OCI-M1 (cell line): ENCODE measurements at places on chromosomes 6 and 20.

DNA sequence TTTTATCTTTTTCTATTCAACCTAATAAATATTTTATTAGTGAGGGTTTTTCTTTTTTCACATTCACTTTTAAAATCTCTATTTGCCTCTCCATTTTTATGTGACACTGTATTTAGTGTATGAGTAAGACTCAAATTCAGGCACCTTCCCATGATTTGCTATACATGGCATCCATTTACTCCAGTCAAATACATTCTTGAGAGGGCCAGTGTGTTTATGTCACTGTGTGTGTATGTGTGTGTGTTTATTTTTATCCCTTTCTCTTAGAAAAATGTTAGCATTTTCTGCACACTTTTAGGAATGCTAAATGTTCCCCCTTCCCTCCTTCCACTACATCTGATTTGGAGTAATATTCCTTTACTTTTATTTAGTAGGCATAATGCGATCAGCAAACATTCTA, 290.0 kb downstream of the PACRG start:
- DNase-seq, result no peak

DNA sequence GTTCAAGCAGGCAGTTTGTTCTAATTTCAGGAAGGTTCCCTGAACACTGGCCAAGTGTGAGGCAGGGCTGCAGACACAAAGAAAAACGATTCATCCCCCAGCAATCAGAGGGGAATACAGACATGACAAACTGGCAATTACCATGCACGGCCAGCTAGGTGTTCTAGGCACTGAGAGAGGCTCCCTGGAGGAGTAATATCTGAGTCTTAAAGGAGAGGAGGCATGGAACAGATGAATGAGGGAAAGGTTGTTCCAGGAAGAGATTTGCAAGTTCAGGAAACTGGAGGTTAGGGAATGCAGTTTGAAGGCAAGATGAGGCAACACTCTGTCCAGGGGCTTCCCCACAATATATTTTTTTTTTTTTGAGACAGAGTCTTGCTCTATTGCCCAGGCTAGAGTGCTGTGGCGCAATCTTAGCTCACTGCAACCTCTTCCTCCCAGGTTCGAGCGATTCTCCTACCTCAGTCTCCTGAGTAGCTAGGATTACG, 11.1 kb downstream of the RRAGD start:
- no peak for DNase-seq

DNA sequence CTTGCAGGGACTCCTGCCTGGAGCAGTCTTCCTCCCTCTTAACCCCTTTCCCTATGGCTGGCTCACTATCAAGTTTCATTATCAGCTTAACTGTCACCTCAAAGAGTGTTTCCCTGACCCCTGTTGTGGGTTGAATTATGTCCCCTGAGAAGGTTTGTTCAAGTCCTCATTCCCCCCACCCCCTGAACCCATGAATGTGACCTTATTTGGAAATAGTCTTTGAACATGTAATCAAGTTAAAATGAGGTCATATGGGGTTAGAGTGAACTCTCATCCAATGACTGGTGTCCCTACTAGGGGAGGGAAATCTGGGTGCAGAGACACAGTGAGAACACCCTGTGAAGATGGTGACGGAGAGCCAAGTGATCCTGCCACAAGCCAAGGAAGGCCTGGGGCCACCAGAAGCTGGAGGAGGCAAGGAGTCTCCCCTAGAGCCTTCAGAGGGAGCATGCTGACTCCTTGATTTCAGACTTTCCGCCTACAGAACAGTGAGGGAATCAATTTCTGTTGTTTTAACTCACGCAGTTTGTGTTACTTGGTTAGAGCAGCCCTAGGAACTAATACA, 165.2 kb upstream of the TOP1 start:
- no peak for DNase-seq

GRCh38 chr6:20703049-20703448, 168.8 kb downstream of the CDKAL1 start:
- no peak for DNase-seq

DNA sequence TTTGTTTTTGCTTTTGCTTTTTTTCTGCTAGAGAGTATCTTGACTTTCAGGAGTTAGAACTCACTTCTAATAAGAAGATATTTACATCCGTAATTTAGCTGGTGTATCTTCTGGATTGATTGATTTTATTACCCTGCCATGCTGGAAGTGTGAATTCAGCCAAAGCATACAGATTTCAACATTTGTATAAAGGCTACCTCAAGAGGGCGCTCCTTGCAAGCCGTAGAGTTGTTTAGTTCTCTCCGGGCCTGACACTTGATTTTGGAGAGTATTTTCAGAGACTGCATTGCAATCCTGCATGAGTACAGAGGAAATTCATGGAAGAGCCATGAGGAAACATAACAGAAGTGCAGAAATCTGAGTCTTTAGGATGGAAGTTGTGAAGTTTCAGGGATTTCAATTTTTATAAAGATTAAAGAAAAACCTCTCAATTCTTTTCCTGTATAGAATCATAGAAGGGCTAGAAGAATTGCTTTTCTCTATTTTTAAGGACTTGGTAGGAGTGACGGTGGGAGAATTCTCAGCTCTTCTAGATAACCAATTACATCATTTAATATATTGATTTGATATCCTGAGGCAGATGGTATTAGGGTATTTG, 66.7 kb upstream of the TIAM2 start:
- peak; percentile 89 for DNase-seq

- no peak for DNase-seq
Measured at GRCh38 chr6:47427680-47428079, 49.9 kb upstream of the CD2AP start.

DNA sequence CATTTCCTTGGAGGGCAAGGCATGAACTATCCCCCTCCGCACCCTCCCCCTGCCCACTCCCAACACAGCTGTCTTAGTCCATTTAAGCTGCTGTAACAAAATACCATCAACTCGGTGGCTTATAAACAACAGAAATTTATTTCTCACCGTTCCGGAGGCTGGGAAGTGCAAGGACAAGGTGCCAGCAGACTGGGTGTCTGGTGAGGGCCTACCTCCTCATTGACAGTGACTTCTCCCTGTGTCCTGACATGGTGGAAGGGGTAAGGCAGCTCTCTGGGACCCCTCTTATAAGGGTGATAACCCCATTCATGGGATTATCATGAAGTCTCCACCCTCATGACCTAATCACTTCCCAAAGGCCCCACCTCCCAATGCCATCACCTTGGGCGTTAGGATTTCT, 114.3 kb upstream of the MAFB start:
- DNase-seq, result no peak

- no peak for DNase-seq
Measured at GRCh38 chr20:58984691-58985090, 3.6 kb downstream of the NELFCD start.

GRCh38 chr20:62394248-62395245, 7.6 kb downstream of the RPS21 start:
- no peak for DNase-seq

- no peak for DNase-seq
Measured at GRCh38 chr6:141354191-141354955, 778.4 kb upstream of the GJE1 start.

- DNase-seq, result no peak
Measured at GRCh38 chr6:157068691-157069324, 254.5 kb downstream of the TMEM242 start.

GRCh38 chr6:28985462-28986164, 19.5 kb downstream of the ZNF311 start:
- peak; percentile 97 for DNase-seq

- DNase-seq, result no peak
Measured at GRCh38 chr6:166009385-166010031, 158.1 kb downstream of the TBXT start.

DNA sequence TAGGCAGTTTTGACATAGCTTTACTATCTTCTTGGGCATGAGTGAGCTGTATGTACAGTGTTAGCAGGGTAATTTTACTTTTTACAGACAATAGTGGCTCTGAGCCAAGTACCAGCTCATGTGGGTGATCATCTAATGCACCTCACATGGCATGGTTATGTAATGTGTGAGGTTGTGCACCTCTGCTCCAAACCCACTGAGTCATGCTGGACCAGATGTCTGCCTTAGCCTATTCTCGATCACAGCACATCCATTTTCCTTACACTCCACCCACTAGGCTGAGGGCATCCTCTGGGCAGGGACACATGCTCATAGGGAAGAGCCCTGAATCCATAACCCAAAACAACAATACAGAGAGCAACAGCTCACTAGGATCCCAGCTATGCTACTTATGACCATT, 71.6 kb upstream of the FBXL4 start:
- no peak for DNase-seq

- DNase-seq, result no peak
Measured at GRCh38 chr20:51661609-51662178, 106.5 kb downstream of the ATP9A start.

- DNase-seq, result no peak
Measured at GRCh38 chr6:142707255-142707654, 237.7 kb downstream of the HIVEP2 start.

DNA sequence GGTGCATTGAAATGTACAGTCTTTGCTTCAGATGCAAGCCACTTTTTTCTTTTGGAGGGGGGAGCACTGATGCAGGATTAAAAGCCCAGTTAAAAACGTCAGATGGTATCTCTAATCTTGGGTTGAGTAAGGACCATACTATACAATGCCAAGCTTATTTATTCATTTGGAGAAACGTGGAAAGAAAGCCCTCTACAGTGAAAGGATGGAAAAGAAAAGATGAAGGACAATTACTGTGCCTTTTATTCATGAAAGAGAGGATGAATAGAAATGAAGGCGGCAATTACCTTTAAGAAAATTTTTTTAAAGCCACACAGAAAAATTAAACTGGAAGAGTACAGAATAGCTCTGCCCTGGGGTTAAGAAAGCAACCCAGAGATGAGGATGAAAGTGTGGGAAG, 2.7 kb downstream of the B3GAT2 start:
- no peak for DNase-seq

DNA sequence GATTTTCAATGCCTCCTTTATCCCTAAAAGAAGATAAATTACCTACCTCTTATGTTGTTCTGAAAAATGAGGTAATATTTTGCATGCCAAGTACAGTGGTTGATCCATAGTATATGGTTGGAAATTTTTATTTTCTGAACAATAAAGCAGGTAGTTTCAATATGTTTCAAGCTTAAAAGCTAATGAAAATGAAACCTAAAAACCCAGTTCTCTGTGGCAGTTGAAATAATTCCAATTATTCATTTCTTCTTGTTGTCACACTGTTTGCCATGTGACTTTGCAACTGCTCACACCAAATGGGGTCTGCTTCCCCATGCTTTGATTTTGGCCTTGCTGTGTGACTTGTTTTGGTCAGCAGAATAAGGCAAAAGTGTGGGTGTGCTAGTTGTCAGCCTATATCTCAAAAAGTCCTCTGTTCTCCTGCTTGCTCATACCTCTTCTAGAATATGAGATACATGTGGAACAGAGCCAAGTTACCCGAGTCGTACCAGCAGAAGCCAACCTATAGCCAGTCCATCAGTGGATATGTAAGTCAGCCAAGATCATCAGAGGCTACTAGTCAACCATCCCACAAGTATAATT, 197.2 kb upstream of the THEMIS start:
- peak; percentile 47 for DNase-seq

DNA sequence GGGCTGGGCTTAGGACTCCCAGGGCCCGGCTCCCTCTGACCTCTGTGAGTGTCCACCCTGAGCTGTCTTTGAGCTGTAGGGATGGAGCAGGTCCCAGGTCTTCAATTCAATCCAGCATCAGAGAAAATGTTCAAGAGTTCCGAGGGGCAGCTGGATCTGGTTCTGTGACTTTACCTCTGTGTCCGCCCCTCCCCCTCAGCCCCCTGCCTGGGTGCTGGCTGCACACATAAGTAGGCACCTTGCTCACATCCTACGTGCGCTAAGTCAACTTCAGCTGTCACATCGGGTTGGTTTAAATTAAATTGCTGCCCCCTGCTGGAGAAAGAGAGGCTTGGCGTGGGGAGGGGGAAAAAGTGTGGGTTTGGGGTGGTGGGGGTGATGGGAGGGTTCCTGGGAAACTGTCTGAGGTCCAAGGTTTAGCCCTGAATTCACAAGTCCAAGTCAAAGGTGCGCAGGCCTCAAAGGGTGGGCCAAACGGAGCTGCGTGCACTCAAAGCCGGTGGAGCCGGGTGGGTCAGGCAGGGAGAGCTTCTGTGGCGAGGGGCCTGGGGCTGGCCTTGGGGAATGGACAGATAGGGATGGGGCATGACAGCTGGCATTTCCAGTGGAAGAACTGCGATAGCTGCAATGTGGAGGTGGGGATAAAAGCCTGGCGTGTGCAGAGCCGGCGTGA, 3.0 kb downstream of the WFDC5 start:
- DNase-seq, result peak; percentile 20

GRCh38 chr6:130371921-130372420, 6.2 kb downstream of the TMEM200A start:
- DNase-seq, result no peak

GRCh38 chr6:67030861-67031260, 1323.8 kb upstream of the EYS start:
- DNase-seq, result no peak

- DNase-seq, result no peak
Measured at GRCh38 chr20:51118216-51118615, 95.3 kb upstream of the KCNG1 start.

DNA sequence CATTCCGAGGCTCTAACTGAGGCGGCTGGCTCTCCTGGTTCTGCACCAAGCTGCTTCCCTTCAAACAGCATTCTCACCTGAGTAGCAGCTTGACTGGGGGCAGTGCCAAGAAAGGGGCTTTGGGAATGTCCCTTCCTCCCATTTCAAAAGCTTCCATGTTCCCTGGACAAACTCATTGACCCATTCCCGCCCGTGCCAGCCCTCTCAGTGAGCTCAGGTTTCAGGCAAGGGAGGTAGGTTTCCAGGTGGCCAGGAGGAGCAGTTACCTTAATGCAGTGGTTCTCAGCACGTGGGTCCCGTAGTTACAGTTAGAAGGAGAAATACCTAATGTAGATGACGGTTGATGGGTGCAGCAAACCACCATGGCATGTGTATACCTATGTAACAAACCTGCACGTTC, 135.2 kb downstream of the ELOVL4 start:
- DNase-seq, result no peak

GRCh38 chr20:63082308-63082938, 75.7 kb upstream of the BHLHE23 start:
- DNase-seq, result peak; percentile 29

- peak; percentile 23 for DNase-seq
Measured at GRCh38 chr20:63172726-63173125, 43.2 kb downstream of the YTHDF1 start.

DNA sequence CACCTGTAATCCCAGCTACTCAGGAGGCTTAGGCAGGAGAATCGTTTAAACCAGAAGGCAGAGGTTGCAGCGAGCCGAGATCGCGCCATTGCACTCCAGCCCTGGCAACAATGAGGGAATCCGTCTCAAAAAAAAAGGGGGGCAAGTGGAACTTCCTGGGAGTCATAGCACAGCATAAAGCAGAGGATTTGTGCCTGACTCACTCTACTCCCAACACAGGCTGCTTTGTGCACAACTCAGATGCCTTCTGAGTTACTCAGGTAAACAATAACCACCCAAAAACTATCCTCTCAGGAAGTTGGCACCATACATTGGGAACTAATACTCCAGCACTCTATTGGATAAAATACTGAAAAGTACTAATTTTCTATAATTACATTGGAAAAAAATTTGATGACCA, 2.5 kb upstream of the TMEM244 start:
- no peak for DNase-seq

- no peak for DNase-seq
Measured at GRCh38 chr6:113522376-113522775, 334.8 kb upstream of the MARCKS start.
